ENCODE measurements at places on chromosomes 2 and 18.

DNA sequence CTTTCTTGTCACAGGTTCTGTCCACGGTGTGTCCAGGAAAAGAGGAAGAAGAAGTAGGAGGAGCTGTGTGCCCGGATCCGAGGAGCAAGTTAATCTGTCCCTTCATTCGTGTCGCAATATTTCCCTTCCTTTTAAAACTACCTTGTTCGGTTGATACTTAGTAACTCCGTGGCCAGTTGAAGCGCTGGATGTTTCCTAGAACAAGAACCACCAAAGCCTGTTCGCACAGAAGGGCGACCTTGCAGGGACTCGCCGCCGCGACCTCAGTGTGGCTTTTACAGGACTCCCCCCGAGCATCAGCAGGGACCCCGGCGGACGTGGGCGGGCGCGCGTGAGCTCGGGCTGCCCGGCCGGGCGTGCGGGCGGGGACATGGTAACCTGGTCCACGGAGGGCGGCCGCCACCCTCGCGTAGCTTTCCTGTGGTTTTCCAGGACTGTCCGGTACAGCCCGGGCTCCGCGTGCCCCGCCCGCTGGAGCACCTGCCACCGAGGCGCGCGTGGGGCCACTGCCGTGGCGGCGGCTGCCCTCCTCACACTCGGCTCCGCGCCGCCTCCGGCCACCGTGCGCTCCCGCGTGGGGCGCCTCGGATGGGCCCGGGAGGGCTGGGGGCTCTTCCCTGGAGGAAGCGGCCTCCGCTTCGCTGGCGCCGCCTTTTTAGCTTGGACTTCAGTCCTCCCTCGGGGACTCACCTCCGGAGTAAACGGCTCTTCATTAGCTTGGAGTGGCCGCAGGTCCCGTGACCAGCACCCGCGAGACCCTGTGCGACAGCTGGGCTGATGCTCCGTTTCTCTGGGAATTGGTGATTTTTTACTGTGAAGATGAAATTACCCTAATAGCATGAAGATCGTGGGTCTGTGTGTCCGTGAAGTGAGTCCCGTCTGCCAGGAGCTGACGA is 9.2 kb upstream of the D2HGDH start:
- DNase-seq = no peak

DNA sequence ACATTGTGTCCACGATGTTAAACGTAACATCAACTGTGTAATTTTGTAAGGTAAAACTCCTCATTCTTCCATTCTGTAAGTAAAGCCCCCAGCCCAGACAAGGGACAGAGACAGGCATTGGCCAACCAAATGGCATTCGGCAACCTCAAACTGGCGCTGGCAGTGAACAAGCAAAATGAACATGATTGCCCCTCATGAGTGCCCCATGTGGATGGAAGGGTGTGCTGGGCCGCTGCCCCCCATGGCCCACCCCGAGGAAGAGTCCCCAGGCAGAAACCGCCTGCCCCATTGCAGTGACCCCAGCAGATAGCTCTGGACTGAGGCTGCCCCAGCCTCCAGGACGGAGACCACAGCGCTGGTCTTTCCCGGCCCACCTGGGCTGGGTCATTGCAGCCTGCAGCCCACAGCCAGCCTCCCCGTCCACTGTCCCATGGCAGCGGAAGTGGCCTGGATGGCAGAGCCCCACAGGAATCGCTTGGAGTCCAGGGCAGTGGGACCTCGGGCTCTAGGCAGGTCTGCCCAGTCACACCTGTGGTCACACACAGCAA is 220.2 kb downstream of the HDAC4 start:
- DNase-seq = no peak

DNA sequence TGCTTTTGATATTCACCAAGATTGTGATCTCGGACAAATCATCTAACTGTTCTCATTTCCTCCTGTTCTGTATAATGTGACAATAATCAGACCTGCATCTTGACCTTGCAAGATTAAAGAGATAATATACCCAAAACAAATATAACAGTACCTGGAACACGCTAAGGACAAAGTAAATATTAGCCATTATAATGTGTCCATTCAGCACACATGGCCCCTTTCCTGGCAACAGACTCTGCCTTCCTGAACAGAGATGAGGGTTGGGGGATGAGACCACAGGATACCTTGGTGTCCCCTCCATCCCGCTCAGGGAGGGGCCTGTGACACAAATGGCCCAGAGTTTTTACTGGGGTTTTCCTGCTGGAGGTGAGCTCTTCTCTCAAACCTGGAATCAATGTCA is 143.4 kb upstream of the SERPINE2 start:
- no peak for DNase-seq

GRCh38 chr18:58009166-58009565 is 34.9 kb upstream of the NEDD4L start:
- no peak for DNase-seq

- no peak for DNase-seq
Measured at GRCh38 chr2:80246534-80246933, 58.0 kb downstream of the LRRTM1 start.

- DNase-seq = no peak
Measured at GRCh38 chr2:159030674-159031380, 62.4 kb downstream of the TANC1 start.

DNA sequence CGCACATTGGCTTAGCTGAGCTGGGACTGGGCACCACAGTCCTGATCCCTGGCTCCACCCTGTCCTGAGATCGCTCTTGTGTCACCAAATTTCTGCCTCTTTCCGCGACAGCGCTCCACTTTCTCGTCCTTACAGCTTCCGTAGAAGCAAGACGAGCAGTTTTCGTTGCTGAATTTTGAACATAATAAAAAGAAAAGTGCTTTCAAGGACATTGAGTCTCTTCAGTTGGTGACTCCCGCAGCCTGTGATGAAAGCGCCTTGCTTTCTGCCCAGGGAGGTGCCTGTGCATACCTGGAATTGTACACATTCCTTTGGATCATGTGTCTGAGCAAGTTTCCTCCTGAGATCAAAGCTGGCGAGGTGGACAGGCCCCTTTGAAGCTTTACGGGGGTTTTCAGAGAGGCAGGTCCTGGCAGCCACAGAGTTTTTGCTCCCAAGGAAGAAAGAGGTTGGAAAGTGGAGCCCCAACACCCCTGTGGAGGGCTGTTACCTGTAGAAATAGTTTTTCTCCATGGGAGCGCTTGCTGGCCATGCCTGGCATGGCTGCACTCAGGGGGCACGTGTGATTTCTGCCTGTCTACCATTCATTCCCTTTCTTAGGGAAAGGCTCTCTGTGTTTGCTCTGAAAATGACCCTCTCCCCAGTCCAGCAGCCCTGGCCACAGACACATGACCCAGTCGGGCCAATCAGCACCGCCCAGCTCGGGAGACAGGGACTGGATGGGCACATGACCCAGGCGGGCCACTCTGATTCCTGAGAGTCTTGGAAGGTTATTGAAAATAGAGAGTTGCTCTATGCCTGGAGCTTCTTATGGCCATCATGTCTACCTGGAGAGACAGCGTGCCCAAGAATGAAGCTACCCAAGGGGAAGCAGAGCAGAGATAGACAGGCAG is 115.6 kb upstream of the OTOS start:
- DNase-seq = no peak

- DNase-seq = no peak
Measured at GRCh38 chr2:18552351-18553077, 7.9 kb downstream of the RDH14 start.
